ENCODE measurements at places on chromosomes 13 and 19.

DNA sequence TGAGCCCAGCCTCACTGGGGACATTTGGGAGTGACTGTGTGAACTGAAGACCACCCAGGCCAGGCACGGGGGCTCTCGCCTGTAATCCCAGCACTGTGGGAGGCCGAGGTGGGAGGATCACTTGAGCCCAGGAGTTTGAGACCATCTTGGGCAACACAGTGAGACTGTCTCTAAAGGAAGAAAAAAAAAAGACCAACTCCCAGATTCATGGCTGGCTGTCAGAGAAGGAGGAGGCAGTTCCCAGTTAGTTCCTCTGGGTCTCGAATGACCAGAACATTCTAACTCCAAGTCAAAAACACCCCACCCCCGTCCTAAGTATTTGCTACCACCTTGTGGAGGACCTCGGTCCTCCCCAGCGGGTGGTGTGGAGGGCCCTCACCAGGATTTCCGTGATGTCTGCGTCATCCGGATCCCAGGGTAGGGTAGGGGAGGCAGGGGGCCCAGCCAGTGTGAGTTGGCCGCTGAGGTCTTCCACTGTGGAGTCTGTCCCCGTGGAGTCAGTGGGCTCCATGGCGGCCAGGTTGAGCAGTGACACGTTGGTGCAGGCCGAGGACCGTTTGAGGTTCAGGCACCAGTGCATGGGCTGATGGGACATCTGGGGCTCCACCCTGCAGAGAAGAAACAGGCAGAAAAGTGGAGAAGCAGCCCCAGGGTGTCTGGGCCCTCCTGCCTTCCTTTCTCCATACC is 1.3 kb downstream of the TSKS start:
- peak; percentile 49 for DNase-seq

DNA sequence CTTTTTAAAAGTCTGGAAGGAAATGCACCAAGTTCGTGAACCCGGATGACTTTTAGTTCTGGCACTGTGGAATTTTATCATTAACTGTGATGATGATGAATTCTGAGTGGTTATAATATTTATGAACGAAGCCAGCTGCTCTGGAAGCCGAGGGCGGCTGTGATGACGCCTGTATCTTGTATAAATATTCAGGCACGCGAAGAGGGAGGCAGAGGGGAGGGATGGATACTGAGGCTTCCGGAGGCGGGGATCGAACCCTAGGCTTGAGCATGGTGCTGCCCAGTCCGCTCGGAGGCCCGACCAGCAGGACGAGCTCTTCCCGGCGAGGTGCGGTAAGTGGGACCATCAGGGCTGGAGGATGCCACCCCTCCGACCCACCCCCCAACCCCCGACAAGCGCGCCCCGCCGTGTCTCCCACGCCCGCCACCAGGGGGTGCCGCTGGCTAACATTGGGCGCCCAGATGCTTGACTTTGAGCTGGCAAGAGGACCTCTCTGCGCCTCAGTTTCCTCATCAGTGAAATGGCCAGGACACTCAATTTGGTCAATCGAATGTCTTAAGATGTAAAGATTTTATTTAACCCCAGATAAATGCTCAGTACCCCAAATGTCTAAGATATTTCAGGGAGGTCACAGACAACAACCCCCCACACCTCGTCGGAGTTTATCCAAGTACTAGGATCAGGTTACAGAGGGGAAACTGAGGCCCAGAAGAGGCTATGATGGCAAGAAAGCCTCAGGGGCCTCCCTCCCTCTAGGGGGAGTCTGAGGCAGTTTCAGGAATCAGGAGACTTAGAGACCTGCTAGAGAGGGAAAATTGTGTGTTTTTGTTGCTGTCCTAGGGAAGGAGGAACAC is 4.5 kb upstream of the RAB3A start:
- peak; percentile 80 for DNase-seq

DNA sequence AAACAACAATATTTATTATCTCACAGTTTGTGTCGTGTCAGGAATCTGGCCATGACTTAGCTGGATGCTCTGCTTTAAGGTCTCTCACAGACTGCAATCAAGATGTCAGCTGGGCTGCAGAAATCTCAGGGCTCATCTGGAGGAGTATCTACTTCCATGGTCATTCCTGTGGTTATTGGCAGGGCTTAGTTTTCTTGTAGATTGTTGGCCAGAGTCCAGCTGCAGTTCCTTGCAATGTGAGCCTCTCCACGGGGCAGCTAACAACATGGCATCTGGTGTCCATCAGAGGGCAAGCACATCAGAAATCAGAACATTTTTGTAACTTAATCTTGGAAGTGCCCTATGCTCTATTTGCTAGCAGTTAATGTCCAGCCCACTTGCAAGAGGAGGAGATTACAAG is 45.7 kb upstream of the TDRD3 start:
- peak; percentile 71 for DNase-seq

- DNase-seq, result no peak
Measured at GRCh38 chr19:49806620-49806959, 6.5 kb downstream of the FUZ start.

GRCh38 chr19:15280915-15281683 is 48.9 kb upstream of the EPHX3 start:
- DNase-seq, result peak; percentile 71

DNA sequence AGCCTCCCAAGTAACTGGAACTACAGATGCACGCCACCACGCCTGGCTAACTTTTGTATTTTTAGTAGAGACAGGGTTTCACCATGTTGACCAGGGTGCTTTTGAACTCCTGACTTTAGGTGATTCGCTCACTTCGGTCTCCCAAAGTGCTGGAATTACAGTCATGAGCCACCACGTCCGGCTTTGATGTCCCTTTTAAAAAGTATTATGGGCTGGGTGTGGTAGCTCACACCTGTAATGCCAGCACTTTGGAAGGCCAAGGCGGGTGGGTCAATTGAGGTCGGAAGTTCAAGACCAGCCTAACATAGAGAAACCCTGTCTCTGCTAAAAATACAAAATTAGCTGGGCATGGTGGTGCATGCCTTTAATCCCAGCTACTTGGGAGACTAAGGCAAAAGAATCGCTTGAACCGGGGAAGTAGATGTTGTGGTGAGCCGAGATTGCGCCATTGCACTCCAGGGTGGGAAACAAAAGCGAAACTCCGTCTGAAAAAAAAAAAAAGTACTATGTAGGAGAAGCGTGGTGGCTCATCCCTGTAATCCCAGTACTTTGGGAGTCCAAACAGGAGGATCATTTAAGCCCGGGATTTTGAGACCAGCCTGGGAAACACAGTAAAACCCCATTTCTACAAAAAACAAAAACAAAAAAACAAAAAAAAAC is 22.8 kb upstream of the ERVV-1 start:
- peak; percentile 1 for DNase-seq

DNA sequence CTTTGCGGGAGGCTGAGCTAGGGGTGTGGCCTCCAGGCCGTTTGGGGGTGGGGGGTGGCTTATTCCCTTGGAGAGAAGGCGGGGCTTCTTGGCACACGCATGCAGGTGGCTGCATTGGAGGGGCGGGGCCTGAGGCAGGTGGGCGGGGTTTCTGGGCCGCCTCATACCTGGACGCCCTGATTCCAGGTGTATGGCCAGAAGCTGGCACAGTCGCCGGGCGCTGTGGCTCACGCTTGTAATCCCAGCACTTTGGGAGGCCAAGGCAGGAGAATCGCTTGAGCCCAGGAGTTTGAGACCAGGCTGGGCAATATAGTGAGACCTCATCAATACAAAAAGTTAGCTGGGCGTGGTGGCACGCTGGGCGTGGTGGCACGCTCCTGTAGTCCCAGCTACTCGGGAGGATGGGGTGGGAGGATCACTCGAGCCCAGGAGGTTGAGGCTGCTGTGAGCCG is 7.8 kb downstream of the ABCA7 start:
- DNase-seq, result no peak

GRCh38 chr19:18543814-18544475 is 572 bp upstream of the FKBP8 start:
- DNase-seq, result peak; percentile 75

- DNase-seq, result peak; percentile 30
Measured at GRCh38 chr13:89749888-89750287, 1597.6 kb upstream of the MIR17HG start.

DNA sequence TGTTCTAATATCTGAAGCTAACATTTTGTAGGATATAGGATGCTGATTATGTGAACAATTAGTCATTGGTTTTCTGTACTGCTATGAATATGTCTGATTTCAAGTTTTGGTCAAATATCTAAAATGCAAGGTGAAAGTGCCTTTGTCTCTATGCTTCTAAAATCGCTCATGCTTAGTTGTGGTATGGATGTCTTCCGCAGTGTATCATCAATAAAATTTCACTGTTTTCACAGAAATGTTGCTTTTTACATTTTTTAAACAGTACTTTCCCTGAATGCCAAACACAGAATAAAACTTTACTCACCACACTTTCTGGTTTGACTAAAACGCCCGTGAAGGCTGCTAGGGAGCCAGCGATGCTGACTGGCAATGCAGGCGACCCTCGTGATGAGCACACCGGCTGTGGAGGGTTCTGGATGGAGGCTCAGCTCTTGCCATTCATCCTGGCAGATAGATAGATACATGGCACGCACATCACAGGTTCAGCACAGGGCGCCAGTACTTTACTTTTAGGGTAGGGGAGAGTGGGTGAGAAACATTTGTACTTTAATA is 40.1 kb downstream of the SLC7A9 start:
- DNase-seq, result no peak

DNA sequence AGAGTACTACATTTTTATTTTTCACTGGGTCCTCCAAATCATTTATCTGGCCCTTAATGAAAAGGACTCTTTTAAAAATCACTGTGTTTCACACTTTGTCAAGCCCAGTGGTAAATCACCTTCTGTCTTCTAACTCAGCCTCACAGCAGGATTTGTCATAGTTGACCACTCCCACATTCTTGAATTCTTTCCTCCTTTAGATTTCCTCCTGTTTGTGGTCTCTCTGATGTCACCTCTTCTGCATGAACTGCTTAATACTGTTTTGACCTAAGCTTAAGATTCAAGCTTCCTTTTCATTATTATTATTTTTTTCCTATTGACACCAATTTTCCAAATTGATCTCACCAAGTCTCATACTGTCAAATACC is 899.8 kb upstream of the MIR17HG start:
- peak; percentile 83 for DNase-seq

- no peak for DNase-seq
Measured at GRCh38 chr19:6032381-6032780, 54.4 kb upstream of the RANBP3 start.

DNA sequence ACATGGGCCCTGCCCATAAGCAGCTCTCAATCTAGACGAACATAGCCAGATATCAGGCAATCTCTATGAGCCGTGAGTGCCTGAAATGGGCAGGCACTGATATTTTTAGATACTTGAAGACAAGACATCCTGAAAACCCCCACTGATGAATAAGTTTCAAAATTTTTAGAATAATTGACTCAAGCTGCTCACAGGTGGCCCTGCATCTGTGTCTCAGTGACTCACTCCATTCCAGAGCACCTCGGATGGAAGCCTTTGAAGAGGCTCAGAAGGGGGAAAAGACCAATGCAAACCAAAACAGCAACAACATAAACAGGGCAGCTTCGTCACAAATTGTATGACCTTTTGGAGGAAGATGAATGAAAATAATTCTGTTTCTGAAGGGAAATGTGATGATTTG is 42.8 kb upstream of the SLC46A3 start:
- peak; percentile 10 for DNase-seq

DNA sequence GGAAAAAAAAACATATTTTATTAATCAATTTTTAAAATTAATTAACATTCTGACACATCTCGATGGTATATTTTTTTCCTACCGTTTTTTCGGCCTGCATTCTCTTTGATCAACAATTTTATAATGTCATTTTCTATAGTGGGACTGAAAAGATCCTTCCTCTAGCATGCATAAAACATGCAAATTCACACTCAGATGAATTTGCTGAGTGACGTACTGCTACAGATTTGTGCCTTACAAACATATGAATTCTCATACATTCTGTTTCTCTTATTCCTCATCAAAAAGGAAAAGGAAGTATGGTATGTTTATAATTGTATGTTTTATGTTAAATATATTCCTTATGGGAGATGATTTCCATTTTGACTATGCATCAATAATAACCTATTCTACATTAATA is 458.2 kb downstream of the TSHZ3 start:
- DNase-seq, result no peak

- peak; percentile 45 for DNase-seq
Measured at GRCh38 chr13:37595162-37595561, 3.4 kb downstream of the POSTN start.

GRCh38 chr19:20840371-20840770 is 64.3 kb downstream of the ZNF66 start:
- DNase-seq, result no peak

DNA sequence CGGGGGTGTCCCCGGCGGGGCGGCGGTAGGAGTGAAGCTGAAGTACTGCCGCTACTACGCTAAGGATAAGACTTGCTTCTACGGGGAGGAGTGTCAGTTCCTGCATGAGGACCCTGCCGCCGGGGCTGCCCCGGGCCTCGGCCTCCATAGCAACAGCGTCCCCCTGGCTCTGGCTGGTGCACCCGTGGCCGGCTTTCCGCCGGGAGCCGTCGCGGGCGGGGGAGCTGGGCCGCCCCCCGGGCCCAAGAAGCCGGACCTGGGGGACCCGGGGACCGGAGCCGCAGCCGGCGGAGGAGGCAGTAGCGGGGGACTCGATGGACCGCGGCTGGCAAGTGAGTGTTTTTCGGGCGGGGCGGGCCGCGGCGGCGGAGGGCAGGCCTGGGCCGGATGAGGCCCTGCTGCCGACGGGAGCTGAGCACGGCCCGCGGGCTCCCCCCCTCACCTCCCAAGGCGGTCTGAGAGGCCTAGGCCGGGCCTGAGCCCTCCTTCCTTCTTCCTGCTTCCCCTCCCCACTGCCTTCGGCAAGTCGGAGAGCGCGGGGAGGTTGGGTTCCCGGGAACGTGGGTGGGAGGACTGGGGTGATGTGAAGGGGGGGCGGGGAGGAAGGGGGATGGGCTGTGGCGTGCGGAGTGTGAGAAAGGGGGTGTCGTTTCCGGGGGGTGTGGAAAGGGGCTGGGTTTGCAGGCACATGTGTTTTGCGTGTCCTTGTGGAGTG is 568 bp downstream of the PAN3 start:
- peak; percentile 88 for DNase-seq

DNA sequence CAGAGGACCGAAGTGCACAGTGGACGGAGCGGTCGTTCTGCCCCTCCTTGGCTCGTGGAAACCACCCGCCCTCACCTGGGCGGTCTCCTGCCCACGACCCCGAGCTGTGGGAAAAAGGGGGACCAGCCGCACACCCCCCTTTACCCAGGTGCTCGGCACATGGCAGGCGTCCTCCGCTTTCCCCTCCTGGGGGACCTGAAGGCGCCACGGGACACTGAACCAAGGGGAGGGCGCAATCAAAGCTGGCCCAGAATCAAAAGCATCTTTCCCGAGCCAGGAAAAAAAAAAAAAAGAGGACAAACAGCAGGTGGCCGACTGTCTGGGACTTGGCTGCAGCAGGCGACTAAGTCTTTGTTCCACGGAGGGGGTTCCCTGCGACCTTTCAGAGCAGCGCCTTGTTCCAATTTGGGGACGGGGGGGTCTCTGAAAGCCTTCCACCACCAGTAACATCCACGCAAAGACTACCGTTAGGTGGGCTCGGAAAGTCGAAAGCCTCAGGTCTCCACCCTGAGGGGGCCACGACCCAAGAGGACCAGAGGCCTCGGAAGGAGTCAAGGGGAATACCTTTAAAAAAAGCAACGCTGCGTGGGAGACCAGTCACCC is 1.1 kb downstream of the MBD3 start:
- peak; percentile 11 for DNase-seq

- DNase-seq, result no peak
Measured at GRCh38 chr13:114144606-114145244, 12.3 kb upstream of the RASA3 start.
